ENCODE measurements at places on chromosomes 4 and X. TPM values are rescaled to one million over a fixed set of nuclear protein-coding genes. Genes with fewer than 3 reads are reported as not detected.
A peak's percentile ranks its signal among the peaks of the same experiment; 100 is the strongest.

DNA sequence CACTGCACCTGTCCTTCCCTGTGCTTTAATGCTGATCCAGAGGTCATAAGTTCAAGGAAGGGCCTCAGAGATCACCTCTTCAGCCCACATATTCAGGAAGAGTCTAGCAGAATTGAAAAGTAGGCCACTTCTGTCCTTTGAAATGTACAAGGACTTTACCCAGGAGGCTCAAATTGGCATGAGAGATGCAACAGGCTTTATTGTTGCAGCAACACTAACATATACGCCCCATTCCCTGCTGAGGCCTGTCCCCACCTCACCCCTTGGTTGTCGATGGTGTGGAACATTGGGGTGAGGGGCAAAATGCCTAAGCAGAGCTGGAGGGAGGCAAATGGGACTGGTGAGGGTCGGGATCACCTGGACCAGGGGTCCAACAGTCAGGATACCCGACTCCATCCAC lies 2.8 kb downstream of the PRAF2 start:
- no peak for DNase-seq

GRCh38 chrX:107576392-107576791 lies 51.9 kb upstream of the PRPS1 start:
- DNase-seq: no peak

DNA sequence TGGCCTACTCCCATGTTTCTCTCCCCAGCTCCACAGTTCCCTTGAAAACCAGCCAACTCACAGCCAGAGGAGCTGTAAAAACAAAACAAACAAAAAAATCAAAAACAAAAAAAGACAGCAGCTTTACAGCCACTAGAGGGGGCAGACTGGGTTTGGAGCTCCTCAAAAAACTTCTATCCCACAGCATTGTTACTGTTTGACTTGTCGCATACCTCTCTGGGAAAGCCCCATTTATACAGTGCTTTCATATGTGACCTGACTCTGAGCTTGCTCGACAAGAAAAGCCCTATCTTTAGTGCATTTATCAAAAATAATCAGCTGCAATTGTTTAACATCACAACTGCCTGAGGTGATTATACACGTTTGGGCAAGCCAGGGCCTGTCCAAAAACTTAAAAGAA lies 21.6 kb downstream of the TSPAN6 start:
- peak; percentile 29 for DNase-seq

GRCh38 chr4:78669453-78669852 lies 106.7 kb upstream of the BMP2K start:
- no peak for DNase-seq

DNA sequence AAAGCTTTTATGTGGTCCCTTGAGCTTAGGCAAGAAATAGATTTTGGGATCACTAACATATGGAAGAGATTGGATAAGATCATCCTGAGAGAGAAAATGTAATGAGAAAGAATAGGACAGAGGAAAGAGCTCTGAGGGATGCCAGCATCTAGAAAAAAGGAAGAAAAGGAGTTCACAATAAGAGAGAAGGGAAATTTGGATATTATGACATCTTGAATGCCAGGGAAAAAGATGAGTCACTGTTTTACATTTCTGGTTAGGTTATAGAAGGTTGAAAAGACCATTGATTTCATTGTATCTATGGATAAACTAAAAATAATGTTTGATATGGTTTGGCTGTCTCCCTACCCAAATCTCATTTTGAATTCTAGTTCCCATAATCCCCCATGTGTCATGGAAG lies 208.5 kb downstream of the MAD2L1 start:
- DNase-seq: no peak

- no peak for DNase-seq
Measured at GRCh38 chr4:55447831-55448230, 52.1 kb downstream of the TMEM165 start.

GRCh38 chr4:6491235-6491634 lies 18.8 kb upstream of the PPP2R2C start:
- DNase-seq: no peak

DNA sequence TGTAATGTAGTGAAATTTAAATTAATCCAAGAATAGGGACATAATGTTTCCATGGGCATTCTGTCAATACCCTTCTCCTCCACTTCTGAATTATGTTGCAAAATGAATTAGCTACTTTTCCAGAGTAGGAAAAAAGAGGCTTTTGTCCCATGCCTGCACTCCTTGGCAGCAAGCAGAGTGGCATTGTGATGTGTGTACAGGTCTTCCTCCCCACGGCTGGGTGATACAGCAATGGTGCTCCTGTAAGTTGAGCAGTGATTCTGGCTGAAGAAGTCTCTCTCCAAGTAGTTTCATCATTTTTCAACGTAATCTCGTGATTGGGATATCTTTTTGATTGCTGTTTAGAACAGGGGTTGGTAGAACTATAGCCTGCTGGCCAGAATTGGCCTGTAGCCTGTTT lies 59.9 kb downstream of the KIT start:
- DNase-seq: no peak

DNA sequence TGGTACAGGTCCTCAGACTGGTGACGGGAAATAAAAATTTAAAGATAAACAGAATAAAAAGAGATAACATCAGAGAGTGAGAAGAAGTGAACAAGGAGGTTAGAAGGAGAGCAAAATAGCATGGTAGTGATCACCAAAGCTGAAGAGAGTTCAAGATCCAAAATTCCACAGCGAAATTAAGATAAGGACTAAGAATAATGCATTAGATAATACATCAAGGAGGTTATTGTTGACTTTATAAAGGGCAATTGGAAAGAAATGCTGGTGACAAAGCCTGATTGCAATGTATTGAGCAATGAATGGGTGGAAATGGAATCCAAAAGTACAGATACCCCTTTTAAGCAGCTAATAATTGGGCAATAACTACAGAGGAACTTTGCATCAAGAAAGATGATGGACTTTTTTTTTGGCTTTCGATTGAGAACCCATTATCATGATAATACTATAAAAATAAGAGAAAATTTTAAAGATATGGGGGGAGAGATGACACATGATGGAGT lies 101.6 kb upstream of the MAP9 start:
- DNase-seq: no peak

- DNase-seq: no peak
Measured at GRCh38 chr4:124337874-124338273, 374.7 kb downstream of the ANKRD50 start.

DNA sequence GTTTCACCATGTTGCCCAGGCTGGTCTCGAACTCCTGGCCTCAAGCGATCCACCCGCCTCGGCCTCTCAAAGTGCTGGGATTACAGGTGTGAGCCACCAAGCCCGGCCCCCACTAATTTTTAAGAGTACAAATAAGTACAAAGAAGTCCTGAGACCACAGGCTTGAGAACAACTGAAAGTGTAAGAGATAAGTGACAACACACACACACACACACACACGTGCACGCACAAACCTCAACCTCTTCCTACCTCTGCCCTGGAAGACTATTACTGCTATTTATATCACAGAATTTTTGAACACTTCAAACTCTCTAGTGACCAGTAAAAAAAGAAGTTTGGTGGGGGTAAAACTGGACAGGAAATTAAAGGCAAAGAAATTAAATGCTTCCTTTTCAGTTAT lies 7.5 kb downstream of the KLHL15 start:
- DNase-seq: no peak

DNA sequence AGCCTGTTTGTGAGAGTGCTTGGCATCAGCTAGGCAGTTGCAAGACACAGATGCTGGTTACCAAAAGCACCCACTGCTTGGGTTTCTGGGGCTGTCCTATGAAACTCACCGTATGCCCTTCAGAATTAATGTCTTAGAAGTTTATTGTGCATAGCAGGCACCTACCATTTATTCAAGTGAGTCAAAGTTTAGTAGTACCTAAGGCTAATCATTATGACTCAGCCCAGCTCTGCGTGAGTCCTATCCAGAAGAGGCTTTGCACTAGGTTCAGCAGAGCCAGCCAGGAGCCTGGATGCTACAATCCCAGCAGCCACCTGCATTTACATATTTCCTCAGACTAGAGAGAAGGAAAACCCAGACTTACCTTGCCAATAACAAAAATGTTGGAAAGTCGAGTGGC lies 4.2 kb downstream of the RPS4X start:
- DNase-seq: no peak

GRCh38 chr4:162699629-162700028 lies 467.1 kb downstream of the NAF1 start:
- DNase-seq: no peak

DNA sequence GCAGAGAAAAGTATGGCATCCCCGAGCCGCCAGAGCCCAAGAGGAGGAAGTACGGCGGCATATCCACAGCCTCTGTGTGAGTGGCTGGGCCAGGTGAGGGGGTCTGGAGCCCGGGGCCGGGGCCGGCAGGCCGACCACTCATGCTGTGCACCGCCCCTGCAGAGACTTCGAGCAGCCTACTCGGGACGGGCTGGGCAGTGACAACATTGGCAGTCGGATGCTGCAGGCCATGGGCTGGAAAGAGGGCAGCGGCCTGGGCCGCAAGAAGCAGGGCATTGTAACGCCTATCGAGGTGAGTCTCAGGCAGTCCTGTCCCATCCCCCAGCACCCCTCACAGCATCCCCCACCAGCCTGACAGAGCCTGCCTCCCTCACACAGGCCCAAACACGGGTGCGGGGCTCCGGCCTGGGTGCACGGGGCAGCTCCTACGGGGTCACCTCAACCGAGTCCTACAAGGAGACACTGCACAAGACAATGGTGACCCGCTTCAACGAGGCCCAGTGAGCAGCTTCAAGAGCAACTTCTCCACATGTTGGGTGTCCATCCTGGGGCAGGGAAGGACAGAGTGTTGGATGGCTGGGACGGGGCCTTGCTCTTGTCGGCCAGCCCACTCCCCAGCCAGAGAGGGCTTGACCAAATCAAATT lies 7.4 kb upstream of the UBA1 start:
- DNase-seq: no peak

DNA sequence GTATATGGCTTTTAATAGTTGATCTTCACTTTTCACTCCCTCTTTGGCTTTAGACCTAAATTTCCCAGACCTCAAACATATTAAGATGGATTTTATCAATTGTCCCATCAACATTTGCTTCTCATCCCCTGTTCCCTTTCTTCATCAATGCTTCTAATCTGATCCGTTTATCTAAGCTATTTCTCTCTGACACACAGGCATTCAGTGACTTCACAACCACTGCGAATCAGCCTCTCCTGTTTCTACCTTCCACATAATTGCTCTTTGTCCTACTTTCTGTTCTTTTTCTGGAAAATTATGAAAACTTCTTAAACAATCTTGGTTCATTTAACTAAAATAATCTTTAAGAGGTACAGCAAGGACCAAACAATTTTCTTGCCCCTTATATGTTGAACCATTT lies 115.2 kb downstream of the GLRA3 start:
- no peak for DNase-seq

GRCh38 chr4:19063662-19064061 lies 1042.1 kb upstream of the LCORL start:
- DNase-seq: no peak

DNA sequence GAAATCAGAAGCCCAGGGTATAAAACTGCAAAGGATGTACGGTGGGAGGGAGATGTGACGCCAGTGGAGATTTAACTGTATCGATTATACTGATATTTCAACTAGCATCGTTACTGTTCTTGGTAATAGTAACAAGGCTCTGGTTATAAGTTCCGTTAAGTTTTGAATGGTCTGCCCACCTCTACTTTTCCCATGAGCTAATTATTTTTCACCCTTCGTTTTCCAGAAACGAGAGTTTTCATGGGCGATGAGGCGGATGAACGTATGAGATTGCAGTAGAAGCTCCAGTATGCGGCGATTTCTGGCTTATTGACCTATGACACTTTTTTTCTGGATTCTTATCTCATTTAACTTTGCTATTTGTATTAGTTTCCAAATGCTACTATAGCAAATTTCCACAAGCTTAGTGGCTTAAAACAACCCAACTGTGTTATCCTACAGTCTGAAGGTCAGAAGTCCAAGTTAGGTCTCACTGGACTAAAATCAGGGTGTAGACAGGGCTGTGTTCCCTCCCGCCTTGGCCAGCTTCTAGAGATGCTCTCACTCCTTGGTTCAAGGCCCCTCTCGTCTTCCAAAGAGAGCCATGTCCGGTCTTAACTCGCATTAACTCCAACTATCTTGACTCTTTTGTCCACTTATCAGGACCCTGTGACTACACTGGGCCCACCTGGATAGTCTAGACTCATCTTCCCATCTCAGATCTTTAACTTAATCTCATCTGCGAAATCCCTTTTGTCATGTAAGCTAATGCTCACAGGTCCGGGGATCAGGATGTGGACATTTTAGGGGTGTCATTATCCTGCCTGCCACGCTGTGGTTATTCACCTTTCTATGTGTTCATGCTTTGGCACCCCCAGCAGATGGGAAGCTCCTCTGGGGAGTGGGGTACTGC lies 122.5 kb downstream of the IRF2 start:
- DNase-seq: no peak

DNA sequence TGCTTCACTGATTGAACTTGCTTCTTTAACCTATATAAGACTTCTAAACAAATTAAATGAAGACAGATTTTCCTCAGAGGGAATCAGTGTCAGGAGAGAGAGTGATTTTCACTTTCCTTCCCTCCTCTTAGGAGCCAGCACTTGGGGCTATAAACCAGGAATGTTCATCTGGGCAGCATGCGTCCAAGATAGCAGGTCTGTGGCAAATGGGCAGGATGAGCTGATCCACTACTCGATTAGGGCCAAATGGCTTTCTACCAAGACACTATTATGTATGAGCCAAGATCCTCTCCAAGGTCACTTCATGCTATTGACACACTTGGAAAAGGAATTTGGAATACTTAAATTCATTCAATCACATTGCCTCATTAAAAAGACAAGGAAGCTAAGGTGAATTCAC lies 203.9 kb upstream of the GRID2 start:
- no peak for DNase-seq

DNA sequence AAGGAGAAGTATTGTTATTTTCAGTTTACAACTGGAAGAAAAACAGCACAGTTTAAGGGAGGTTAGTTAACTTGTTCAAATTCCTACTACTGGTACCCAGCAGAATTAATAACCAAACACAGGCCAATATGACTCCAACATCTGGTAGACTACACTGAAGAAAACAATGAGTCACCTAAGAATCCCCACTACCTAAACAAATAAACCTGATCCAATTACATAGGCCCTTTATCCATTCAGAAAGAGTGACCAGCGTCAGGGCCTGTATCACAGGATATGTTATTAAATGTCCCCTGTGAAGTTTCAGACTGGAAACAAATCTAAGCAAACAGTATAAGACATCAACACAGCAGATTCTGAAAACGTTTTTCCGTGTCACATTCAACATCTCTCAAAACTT lies 492.5 kb upstream of the INTU start:
- DNase-seq: no peak

- no peak for DNase-seq
Measured at GRCh38 chrX:8272821-8273220, 101.8 kb upstream of the VCX2 start.

The MTTP gene
- total RNA-seq: under 0.01 TPM

The KLHL13 gene
- 10.0 TPM for total RNA-seq

The TBC1D19 gene
- 5.9 TPM for total RNA-seq

The TREX2 gene
- 4.3 TPM for total RNA-seq

The FSTL5 gene
- total RNA-seq: not detected

The C4orf36 gene
- 0.54 TPM for total RNA-seq

The ALB gene
- not detected for total RNA-seq

The TIGD4 gene
- under 0.01 TPM for total RNA-seq

The GALNT7 gene
- 19.1 TPM for total RNA-seq

The MAP3K15 gene
- total RNA-seq: 0.27 TPM

The PLS3 gene
- 5.1 TPM for total RNA-seq
